ENCODE measurements at places on chromosomes 12 and 14.

GRCh38 chr12:16668198-16668597 is 62.2 kb upstream of the LMO3 start:
- DNase-seq: no peak

GRCh38 chr14:84250893-84251292 is 1279.1 kb upstream of the FLRT2 start:
- DNase-seq: no peak

- no peak for DNase-seq
These were observed 449 bp upstream of the SLC24A4 start for GRCh38 chr14:92322516-92322915.

- no peak for DNase-seq
These were observed 194.7 kb upstream of the FAR2 start for GRCh38 chr12:28954333-28954732.

DNA sequence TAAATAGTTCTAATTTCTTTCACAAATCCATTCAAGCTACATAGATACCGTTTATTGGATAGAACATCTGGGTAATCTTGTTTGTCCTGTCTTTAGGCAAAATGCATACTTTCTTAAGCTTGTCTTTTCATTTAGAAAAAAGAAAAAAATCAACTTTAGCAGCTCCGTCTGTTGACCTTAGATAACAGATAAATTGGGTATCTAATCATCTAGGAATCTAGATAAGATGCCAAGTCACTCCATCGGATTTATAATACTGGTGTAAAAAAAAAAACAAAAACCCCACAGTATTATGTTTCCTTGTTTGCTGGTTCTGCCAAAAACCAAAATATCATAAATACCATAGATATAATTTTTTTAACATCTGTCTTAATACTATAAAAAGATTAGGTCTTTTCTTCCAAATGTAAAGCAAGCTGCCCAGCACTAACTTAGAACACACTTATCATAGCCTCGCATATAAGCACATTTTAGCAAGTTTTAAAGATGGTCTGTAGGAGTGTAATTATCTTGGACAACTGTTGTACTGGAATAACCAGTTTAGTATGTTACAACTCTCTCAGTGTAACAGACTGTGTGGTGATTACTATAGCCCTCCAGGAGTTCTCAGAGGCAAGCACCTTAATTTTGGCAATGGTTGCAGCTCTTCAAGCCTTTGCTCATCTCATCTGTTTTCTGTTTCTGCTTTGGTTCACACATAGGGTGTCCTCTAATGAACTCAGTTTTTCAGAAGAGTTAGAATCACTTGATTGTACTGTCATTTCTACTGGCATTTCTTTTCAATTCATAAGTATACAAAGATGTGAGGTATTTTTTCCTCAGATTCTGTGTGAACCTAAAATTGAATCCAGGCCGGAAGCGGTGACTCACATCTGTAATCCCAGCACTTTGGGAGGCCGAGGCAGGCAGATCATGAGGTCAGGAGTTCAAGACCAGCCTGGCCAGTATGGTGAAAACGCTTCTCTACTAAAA is 83.1 kb downstream of the ANO6 start:
- no peak for DNase-seq

- no peak for DNase-seq
These were observed 199.8 kb upstream of the ARHGAP5 start for GRCh38 chr14:31877255-31877798.

GRCh38 chr14:53850714-53851296 is 105.8 kb downstream of the BMP4 start:
- DNase-seq: no peak

GRCh38 chr12:95908573-95908972 is 33.8 kb downstream of the CCDC38 start:
- DNase-seq: no peak

DNA sequence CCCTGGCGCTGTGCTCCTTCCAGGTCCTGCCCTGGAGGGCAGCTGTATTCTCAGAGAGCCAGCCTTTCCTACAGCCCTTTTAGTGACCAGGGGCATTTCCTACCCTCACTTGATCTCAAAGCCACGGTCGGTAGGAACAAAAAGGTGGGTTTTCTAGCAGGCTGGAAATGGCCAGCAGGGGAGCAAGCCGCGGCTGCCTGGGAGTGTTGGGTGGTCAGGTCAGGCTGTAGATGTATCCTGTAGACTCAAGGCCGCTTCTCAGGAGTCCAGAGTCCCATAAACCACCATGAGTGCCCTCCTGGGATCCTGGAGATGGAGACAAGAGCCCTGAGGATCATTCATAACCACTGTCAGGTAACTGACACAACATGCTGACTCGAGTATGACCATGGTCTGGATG is 18.6 kb downstream of the CINP start:
- no peak for DNase-seq

- DNase-seq: no peak
These were observed 153.7 kb downstream of the CEP128 start for GRCh38 chr14:80787876-80788275.

- DNase-seq: no peak
These were observed 880.3 kb upstream of the FOXG1 start for GRCh38 chr14:27886256-27886655.

- no peak for DNase-seq
These were observed 329.8 kb downstream of the CACNA1C start for GRCh38 chr12:2382370-2383155.

- DNase-seq: no peak
These were observed 170.9 kb downstream of the PELI2 start for GRCh38 chr14:56289155-56289554.

DNA sequence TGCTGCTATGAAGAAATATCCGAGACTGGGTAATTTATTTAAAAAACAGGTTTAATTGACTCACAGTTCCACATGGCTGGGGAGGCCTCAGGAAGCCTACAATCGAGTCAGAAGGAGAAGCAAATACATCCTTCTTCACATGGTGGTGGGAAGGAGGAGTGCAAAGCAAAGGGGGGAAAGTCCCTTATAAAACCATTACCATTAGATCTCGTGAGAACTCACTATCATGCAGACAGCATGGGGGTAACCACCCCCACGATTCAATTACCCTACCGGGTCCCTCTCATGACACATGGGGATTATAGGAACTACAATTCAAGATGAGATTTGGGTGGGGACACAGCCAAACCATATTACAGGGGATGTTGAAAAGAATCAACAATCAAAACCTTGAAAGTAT is 74.9 kb downstream of the PPM1H start:
- DNase-seq: no peak

GRCh38 chr12:28777603-28778365 is 371.3 kb upstream of the FAR2 start:
- no peak for DNase-seq

DNA sequence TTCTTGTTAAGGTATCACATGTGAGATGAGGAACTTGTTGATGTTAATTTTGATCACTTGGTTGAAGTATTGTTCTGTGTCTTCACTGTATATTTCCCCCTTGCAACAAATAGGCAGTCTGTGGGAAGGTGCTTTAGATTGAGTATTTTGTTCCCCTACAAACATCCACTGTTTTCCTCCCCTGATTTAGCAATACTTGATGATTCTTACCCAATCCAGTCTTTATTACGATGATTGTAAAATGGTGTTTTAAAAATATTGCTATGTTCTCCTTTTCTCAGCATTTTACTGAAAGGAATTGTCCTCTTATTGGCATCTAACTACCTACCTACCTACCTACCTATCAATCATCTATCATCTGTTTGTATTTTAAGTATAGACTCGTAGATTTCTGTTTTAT is 66.3 kb downstream of the ETNK1 start:
- DNase-seq: no peak

DNA sequence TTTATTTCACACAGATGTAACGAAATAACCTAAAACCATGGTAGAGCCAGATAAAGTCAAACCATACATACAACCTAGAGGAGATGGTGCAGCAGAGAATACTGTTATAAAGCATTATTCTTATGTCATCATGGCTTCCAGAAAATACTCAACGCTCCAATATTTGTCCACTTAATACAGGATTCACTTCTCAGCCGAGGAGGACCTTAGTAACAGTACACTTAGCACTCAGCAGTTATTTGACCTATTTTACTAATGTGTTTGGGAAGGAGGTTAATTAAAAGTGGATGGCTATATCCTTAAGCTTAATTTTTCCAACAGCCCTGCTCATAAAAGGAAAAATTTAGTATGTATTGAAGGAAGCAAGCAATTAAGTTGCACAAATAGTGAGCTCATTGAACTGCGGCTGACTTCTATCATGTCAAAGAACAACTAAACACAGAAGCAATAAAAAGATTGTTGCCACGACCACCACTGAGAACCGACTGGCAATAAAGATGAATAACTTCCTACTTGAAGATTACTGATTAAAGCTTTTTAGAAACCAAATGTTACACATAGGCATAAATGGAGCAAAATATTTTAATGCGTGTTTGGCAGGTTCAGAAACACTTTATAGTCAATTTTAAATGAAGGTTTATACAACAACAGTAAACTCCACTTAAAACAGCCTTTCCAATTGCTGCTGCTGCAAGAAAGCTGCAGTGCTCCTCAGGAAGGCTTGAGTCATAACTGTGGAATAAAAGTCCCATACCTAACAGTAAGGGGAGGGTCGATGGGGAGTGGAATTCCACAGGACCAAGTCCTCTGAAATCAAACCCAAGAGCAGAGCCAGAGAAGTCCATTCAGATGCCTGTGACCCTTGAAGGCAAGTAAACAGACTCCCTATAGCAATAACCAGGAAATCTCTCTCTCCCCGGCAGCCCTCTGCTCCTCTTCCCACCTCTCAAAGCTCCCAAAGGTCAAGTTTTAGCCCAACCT is 218.9 kb upstream of the CDKN3 start:
- DNase-seq: no peak

DNA sequence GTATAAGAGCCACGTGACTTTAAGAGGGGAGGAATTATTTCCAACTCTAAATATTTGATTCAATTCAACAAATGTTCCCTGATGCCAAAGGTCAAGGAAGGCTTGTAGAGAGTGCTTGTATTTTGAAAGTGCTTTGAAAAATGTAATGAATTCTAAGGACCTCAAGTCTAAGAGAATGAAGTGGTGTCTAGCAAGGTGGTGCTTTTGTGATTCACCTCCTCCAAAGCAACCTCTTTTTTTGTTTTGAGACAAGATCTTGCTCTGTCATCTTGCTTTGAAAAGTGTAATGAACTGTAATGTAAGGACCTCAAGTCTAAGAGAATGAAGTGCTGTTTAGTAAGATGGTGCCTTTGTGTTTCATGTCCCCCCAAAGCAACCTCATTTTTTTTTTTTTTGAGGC is 13.7 kb downstream of the AK7 start:
- no peak for DNase-seq

All from CD4-positive, alpha-beta T cell treated with Interferon gamma for 1 hour (primary cell).